Stimulated activated CD4-positive, alpha-beta T cell treated with anti-CD3 and anti-CD28 coated beads, Interleukin-1b, Interleukin-23, amount 100 ng/mL, for 1 hour (primary cell): ENCODE measurements at places on chromosomes 6 and 20.

DNA sequence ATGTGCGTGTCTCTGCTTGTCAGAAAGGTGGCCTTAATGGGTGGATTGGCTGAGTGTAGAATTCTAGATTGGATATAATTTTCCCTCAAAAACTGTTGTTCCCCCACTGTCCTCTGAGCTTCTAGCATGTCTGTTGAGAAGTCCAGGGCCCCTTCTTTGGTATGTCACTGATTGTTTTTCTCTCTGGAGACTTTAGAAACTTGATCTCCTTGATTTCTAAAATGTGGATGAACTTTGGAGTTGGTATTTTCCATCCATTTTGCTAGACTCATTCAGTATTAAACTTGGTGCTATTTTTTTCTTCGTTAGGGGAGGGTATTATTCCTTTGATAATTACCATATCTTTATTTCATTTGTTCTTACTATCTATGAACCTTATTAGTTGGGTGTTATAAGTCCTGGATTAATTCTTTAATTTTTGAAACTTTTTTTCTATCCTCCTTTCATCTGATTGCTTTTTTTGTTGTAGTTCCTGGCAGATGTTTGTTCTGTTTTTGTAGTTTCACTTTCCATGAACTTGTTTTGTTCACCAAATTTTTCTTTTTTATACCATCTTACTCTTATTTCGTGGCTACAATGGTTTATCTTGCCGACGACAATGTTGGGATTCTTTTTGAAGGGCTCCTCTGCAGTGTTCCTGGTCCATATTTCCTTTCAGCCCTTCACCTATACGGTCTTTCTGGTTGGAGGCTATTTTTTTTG is 68.4 kb downstream of the ARID1B start:
- DNase-seq, result no peak

- no peak for DNase-seq
These were observed 356.0 kb downstream of the BMP2 start for GRCh38 chr20:7123457-7123856.

GRCh38 chr6:145783796-145784195 is 30.8 kb downstream of the FBXO30 start:
- no peak for DNase-seq

DNA sequence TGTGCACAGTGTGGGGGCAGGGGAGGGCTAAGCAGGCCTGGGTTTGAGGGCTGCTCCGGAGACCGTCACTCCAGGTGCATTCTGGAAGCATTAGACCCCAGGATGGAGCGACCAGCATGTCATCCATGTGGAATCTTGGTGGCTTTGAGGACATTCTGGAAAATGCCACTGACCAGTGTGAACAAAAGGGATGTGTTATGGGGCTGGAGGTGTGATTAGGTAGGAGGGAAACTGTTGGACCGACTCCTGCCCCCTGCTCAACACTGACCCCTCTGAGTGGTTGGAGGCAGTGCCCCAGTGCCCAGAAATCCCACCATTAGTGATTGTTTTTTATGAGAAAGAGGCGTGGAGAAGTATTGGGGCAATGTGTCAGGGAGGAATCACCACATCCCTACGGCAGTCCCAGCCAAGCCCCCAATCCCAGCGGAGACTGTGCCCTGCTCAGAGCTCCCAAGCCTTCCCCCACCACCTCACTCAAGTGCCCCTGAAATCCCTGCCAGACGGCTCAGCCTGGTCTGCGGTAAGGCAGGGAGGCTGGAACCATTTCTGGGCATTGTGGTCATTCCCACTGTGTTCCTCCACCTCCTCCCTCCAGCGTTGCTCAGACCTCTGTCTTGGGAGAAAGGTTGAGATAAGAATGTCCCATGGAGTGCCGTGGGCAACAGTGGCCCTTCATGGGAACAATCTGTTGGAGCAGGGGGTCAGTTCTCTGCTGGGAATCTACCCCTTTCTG is 44.0 kb upstream of the TTPAL start:
- no peak for DNase-seq

DNA sequence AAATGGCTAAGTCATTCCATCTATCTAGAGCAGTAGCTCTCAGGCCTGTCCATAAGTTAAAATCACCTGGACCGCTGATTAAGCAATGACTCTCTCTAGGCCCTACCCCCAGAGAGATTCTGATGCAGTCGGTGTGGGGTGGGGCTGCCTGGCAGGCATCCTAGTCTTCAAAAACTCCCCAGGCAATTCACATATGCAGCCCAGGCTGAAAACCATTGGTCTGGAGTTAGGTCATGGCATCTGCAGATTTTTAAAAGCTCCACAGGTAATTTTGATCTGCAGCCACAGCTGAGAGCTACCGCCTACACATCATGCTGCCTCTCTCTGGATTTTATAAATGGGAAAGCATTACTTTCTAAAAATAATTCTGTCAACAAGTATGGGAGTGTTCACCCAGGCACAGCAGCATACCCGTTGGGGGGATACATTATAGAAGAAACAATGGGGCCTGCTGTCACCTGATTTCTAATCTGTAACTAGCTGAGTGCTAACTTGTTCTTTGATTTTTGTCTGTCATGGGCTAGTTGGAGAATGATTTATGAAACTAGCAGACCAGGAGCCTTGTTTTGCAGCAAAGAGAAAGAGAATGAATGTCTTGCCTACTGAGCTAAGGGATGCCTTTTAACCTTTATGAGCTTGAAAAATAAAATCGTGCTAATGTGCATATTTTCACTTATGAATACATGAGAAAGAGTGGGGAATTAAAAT is 44.1 kb upstream of the ATXN1 start:
- DNase-seq, result no peak

GRCh38 chr6:166656230-166657151 is 29.4 kb upstream of the RPS6KA2 start:
- no peak for DNase-seq
